ENCODE measurements at places on chromosomes 1 and 21.

DNA sequence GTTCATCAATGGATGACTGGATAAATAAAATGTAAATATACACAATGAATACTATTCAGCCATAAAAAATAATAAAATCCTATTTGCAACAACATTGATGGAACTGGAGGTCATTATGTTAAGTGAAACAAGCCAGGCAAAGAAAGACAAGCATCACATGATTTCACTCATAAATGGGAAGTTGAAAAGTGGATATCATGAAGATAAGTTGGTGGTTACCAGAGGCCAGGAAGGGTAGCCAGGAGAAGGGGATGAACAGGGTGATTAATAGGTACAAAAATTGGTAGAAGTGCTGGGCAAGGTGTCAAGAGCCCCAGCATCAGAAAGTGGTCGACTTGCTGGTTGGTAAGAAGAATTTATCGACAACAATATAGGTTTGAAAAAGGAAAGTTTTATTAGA lies 1.3 kb upstream of the PARK7 start:
- no peak for DNase-seq

DNA sequence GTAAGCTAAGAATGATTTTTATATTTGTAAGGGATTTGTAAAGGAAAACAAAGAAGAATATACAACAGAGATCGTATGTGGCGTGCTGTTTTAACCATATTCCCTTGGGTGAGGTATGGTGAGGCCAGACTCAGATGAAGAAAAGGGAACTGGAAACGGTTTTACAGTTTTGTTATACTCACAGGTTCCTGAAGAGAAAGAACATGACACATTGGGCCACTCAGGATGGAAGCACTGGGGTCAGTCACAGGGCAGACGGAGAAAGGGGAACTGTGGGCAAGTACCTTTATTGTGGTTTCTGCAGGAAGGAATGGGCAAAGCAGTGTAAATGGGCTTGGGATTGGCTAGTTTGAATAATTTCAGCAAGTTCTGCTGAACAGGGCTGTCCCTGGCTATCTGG lies 177.4 kb downstream of the LBR start:
- no peak for DNase-seq

DNA sequence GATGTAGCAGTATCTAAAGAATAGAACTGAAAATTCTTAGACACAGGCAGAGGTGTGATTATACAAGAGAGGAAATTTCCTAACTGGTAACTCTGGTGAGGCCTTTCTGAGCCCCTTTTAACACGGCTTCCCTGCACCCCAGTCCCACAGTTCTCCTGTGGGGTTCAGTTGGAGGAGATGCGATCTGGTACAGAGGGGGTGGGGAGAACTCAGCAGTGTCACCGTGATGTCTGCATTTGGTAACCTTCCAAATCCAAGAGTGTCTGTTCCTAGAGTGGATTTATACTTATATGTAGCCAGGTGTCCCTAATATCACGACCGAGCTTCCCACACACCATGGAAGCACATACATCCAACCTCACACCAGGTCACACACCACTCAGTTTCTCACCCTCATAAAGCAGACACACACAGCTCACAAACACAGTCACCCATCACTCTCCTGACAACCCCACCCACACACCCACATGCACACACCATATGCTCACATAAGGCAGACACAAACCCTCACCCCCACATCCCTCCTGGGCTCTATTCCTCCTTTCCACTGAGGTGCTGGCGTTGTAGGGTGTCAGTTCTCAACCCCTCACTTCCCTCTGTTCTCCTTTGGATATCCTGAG lies 48.5 kb downstream of the RHBG start:
- no peak for DNase-seq

DNA sequence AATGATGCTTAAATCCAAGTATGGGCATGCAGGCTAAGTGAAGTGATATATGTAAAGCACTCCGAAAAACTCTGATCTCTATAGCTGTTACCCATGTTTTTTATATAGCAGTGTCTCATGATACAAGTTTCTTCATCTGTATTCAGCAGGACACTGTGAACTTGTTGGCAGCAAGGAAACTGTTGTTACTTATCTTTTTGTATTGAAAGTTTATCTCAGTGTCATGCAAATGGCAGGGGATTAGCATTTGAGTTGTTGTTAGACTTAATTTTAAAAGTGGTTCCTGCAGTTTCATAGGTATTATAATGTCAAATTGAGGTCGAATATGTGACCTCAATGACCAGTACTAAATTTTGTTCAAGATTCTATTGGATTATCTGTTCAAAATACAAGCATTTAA lies 47.9 kb downstream of the NCAM2 start:
- no peak for DNase-seq

DNA sequence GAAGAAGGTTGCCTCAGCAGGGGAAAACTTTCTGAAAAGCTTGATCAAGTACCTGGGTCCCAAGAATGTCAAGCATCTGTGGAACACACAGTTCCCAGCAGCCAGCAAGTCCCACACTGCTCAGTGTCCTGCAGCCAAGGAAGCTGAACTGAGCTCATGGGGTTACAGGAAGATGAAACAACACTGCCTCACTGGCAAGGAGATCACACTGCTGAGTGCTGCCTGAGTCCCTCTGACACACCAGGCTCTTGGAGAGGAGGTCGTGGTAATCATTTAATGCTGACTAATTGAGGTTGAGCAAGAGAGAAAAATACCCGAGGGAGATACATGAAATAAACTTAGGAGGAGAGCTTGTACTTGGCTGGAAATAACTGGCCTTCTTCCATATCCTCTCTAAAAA lies 75.2 kb downstream of the MPZL1 start:
- no peak for DNase-seq

- no peak for DNase-seq
These were observed 30.6 kb upstream of the LCE5A start for GRCh38 chr1:152479792-152480595.

All from esophagus squamous epithelium (tissue), 5 donors.